Stimulated activated CD4-positive, alpha-beta T cell treated with anti-CD3 and anti-CD28 coated beads, Interleukin-4, amount 100 ng/mL, for 4 hours (primary cell): ENCODE measurements at places on chromosomes 1 and 21.

GRCh38 chr1:24594328-24594598, 38.4 kb downstream of the NCMAP start:
- DNase-seq = no peak

DNA sequence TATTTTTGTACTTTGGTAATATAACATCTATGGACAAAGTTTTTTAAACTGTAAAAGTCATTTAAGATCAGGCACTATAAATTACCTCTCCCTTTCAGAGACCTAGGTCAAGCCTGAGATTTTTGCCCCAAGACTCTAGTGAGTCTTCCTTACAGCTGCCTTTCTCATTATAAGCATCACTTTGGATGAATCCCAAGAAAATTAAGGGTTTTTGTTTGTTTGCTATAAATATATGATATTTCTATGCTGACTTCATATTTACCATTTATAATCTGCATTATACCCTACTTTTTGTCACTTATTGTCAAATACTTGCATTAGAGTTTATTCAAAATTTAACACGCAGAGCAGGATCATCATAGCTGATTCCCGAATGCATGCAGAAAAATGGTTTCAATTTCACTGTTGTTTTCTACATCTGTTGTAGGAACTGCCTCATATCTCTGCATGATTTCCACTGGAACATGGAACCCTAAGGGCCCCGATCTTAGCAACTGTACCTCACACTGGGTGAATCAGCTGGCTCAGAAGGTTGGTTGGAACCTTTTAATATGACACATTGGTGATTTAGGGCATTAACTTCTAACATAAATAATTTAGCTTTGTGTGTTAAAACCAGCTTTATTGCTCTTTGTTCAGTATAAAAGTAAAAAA, 150.0 kb downstream of the ADGRL2 start:
- no peak for DNase-seq

- no peak for DNase-seq
Observed at GRCh38 chr1:233075915-233076295, 125.5 kb downstream of the NTPCR start.

DNA sequence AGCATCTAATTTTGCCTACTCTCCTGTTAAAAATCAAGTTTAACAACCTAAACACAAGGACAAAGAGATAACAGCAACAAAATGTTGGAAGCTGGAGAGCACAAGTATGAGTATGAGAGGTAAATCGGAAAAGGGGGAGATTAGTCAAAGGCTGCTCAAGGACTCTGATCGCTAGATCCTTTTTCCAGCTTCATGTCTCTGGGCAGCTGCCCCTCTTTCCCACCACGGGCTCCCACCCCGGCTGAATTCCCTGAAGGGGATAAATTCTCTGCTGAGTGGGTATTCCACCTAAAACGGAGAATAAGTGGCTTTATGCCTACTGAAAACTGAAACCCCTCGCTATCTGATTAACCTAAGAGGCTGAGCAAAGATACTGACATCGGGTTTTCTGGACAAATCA, 696 bp upstream of the CTBS start:
- no peak for DNase-seq

DNA sequence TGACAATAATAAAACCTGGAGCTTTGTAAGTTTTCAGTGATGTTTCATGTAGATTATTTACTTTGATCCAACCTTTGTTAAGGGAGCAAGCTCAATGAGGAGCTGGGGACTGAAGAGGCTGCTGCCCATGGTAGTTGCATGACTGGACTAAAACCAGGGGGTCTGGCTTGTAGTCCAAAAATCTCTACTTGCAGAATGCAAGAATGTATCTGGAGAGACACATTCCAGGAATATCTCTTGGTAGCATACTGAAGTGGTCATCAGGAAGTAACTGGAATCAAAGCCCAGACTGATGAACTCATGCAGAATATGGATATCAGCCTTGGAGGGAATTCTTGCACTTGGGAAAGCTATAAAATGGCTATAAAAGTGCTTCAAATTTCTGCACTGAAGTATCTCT, 5.8 kb upstream of the KIAA0040 start:
- DNase-seq = no peak

- DNase-seq = no peak
Observed at GRCh38 chr1:241963722-241964121, 6.2 kb downstream of the BECN2 start.

GRCh38 chr1:178360421-178360820, 136.3 kb downstream of the CLEC20A start:
- DNase-seq = no peak

GRCh38 chr1:212413902-212414327, 771 bp downstream of the PACC1 start:
- no peak for DNase-seq

GRCh38 chr1:224359207-224359606, 2.5 kb downstream of the CNIH4 start:
- DNase-seq = no peak

DNA sequence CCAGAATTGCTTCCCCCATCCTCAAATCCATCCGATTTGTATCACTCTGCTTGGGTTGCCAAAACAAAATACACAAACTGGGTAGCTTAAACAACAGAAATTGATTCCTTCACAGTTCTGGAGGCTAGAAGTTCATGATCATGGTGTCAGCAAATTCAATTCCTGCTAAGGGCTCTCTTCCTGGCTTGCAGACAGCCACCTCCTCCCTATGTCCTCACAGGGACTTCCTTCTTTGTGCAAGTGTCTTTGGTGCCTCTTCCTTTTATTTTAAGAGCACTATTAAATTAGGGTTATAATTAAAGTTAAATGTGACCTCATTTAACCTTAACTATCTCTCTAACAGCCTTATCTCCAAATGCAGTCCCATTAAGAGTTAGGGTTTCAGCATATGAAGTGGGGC, 112.8 kb downstream of the PLPP3 start:
- DNase-seq = no peak

DNA sequence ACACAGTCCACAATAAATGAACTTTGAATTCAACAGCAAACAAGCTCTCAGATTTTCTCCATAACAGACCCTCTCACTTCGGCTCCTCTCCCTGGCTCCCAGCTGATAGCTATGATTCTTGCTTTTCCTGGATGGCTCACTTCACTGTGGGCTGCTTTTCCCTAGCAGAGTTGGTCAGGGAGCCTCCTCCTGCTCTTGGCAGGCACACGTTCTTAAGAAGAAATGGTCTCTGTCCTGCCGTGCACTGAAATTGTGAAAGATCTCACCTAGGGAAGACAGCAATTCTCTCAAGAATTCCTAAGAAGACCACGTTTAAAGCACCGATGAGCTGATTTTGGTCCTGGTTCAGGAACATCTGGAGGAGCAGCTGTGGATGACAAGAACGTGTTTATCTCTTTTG, 148.5 kb upstream of the KCNK2 start:
- no peak for DNase-seq

- DNase-seq = no peak
Observed at GRCh38 chr1:115164484-115164883, 75.2 kb upstream of the TSPAN2 start.

GRCh38 chr1:68111519-68112436, 61.4 kb upstream of the DIRAS3 start:
- DNase-seq = no peak

- DNase-seq = no peak
Observed at GRCh38 chr1:90763930-90764329, 46.8 kb upstream of the BARHL2 start.

DNA sequence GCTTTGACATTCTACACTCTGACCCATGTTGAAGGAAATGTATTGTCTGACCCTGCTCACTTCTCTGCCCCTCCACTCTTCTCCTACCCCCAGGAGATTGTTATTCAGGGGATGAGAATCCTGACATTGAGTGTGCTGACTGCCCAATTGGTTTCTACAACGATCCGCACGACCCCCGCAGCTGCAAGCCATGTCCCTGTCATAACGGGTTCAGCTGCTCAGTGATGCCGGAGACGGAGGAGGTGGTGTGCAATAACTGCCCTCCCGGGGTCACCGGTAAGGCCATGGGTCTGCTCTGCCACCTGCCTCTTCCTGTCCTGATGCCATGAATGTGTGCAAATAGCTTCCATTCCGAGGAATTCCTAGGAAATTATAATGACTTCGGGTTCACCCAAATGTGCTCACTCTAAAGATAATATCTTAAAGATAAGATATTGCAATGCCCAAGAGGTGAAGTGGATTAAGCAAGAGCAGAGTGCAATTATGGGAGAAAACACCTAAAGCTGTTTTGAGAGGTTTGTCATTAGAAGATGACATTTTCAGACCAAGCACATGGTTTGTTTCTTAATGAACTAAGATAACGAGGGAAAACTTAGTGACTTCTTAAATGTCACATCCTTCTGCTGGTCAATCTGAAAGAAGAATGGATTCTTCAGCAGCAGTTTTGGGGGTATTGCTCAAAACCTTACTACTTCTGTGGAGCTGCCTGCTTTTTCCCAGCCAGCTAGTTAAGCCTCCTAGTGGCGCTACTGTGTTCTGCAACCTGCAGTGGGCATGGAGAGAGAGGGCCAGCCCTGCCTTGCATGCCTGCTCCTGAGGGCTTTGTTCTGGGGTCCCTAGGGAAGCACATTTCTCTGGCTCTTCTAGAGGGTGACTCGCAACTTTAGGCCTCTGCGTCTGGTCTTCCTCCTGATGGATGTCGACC, 41.6 kb downstream of the LAMC2 start:
- peak; percentile 14 for DNase-seq

- DNase-seq = peak; percentile 68
Observed at GRCh38 chr1:41432481-41433280, 51.8 kb downstream of the EDN2 start.

- DNase-seq = no peak
Observed at GRCh38 chr1:216047811-216048572, 375.3 kb downstream of the USH2A start.
